ENCODE measurements at places on chromosomes 5 and 9. TPM values are rescaled to one million over a fixed set of nuclear protein-coding genes. Genes with fewer than 3 reads are reported as not detected.

GRCh38 chr9:35579130-35579529, 25.9 kb upstream of the TESK1 start:
- DNase-seq: peak; percentile 49

DNA sequence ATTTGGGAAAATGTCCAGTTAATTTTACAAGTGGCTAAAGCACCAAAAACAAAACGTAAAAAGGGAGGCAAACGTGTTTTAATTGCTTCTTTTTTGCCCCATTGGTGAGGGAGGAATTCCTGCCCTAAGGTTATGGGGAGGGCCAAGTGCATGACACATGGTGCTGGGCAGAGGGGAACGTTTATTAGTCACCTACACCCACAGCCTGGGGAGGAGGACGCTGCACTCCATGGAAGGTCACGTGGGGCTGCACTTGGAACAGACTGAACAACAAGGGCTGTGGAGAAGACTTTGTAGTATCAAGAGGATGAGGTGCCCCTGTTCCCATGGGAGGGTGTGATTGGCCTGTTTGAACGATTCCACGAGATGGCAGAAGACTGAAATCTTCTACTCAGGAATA, 13.7 kb upstream of the ADAMTS16 start:
- peak; percentile 87 for DNase-seq

The RASGRF2 gene
- polyA plus RNA-seq: 0.05 TPM

The FOXD4L4 gene
- polyA plus RNA-seq: 0.02 TPM

DNA sequence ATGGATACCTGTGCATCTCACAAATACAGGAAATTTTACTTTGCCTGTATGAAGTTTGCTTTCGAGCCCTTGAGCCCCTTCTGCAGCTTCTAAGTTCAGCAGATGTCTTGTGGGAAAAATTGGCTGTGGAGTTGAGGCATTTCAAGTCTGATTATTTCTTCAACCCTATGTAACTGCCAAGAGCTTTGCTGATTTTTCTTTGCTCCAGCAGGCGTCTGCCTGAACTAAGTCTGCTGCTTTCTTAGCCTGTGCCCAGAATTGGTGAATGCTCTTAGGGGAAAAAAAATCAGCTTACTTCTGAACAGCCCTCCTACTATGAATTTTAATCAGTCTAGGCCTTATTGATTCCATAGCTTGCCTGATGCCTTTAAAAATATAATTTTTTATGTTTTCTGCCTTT, 41.2 kb downstream of the RIC1 start:
- no peak for DNase-seq

DNA sequence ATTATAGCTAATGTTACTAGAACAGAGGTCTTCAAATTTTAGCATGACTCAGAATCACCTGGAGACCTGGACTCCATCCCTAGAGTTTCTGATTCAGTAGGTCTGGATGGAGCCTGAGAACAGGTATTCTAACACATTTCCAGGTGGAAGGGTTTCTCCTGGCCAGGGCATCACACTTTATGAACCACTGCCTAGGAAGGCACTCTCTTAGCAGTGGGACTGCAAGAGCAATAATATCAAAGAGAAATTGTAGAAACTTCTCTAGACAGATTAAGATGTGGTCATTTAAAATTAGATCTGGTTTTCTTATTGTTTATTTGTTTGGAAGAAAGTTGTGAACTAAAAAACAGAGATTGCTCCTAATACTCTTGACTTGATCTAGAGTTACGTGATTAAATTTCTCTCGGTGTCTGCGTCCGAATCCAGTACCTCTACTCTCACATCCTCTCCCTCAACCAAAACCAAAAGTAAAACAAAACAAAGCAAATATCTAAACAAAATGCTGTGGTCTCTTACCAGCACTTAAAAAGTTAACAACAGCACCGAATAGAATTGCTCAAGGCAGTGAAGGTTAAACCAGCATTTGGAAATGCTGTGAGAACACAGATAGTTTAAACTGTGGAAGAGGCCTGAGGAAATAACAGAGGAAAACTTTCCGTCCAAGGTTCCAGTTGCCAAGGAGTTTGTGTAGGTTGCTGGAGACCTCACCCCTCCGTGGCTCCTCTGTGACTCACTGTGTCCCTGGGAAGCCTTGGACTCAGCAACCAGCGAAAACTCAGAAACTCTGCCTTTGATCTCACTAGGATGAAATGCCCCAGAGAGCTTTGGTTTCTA, 193.4 kb downstream of the ARRDC3 start:
- DNase-seq: peak; percentile 52

The CDKN2B gene
- polyA plus RNA-seq: 23.5 TPM

DNA sequence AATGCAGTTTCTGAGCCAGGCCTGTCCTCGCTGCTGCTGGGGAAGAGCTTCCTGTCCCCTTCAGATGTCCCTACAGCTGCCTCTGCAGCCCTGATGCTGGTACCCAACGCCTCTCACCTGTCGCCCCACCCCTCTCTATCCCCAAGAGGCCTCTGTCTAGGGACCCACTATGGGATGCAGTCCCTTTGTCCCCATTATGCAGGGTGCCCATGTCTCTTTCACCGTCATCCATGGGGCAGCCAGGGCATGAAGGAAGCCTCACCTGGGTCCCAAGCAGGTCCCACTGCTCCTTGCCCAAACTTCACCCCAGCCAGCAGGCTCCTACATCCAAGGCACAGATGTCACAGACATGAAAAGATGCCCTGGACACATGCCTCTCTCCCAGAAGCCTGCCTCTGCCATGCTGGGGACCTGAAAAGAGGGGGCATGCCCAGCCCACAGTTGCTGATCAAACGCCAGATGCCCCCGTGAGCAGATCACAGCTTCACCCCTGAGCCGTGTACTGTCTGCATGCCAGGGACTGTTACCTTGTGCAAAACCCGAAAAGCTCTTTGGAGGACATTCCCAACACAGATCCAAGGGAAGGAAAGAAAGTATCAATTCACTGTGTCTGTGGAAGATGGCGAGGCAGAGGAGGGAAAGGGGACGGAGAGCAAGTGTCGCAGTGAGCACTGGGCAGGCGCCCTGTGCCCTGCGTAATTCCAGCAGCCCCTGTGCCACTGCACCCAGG, 81.0 kb downstream of the ADAMTS2 start:
- no peak for DNase-seq

GRCh38 chr9:90301277-90301653, 341.4 kb downstream of the DIRAS2 start:
- DNase-seq: peak; percentile 86

GRCh38 chr5:119814655-119815054, 185.3 kb downstream of the FAM170A start:
- no peak for DNase-seq
